ENCODE measurements at places on chromosomes 13 and 19.

- DNase-seq = no peak
Observed at GRCh38 chr13:107678075-107678689, 537.2 kb downstream of the LIG4 start.

DNA sequence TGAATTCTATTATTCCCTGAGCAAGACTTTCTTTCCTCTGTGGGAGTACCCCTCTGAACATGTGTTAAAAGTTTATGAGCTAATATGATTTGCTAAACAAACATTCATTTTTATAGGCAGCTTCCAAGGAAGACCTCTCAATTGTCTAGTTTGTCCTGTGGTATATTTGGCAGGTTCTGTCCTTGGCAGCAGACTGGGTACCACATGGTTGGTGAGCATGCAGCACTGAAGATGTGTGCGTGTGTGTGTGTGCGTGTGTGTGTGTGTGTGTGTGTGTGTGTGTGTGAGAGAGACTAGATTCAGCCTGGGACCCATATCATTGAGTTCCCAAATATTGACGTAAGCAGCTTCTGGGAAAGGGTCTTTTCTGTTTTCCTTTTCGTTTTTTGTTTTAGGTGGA lies 24.0 kb downstream of the FGF9 start:
- no peak for DNase-seq

GRCh38 chr19:40144947-40145748 lies 46.1 kb upstream of the MAP3K10 start:
- DNase-seq = no peak

DNA sequence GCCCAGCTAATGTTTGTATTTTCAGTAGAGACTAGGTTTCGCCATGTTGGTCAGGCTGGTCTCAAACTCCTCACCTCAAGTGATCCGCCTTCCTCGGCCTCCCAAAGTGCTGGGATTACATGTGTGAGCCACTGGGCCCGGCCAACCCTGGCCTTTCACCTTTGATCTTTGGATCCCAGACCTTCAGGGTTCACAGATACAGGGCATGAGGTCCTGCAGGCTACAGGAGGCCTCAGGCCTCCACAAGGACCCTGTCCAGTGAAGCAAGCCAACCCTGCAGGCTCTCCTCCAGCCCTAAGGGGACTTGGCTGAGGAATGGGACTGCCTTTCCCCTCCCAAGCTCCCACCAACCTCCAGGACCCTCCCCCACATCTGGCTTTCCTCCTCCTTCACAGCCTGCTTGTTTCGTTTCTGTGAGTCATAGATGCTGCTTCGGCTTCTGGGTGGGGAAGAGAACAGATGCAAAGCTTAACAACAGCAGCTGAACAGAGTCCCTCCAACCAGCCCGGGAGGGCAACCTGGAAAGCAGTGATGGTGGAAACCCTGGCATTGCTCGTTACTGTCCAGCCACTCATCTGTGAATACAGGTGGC lies 11.8 kb downstream of the ARHGEF18 start:
- no peak for DNase-seq

Measured in naive thymus-derived CD4-positive, alpha-beta T cell (primary cell).